ENCODE measurements at places on chromosomes 4 and X.

DNA sequence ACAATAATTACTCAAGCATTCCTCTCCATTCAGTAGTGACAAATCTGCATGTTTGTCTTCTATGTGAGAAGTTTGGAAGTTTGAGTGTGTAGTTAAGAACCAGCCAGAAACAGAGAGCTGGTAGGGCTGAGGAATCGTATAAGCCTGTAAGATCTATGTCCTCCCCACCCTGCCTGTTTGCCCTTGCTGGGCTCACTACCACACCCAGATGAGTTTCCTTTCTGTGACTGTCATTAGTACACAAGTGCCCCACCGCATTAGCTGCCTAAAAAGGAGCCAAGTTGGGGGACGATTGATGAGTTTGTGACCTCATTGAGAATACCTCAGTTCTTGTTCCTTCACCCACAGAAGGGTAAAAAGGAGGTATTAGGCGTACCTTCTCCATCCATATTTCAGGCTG lies 28.3 kb downstream of the DOCK11 start:
- no peak for DNase-seq

- no peak for DNase-seq
Observed at GRCh38 chr4:8112672-8113071, 45.9 kb downstream of the ABLIM2 start.

DNA sequence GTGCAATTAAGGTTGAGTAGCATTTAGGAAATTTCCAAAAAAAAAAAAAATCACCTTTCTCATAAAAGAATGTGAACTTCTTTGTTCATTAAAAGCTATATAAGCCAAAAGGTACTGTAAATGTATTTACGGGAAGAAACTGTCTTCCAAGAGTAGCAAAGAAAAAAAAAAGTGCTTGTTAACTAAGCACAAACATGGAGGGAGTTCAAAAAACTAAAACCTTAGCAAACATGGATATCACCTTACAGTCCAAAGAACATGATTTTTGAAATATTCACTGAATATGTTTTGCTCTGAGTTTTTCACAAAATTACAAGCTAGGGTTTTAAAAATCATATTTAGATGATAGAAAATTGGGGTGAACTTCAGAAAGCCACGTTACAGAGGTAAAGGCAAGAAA lies 217.5 kb downstream of the ADAMTS3 start:
- no peak for DNase-seq

GRCh38 chr4:109079201-109079600 lies 223.3 kb downstream of the COL25A1 start:
- no peak for DNase-seq

DNA sequence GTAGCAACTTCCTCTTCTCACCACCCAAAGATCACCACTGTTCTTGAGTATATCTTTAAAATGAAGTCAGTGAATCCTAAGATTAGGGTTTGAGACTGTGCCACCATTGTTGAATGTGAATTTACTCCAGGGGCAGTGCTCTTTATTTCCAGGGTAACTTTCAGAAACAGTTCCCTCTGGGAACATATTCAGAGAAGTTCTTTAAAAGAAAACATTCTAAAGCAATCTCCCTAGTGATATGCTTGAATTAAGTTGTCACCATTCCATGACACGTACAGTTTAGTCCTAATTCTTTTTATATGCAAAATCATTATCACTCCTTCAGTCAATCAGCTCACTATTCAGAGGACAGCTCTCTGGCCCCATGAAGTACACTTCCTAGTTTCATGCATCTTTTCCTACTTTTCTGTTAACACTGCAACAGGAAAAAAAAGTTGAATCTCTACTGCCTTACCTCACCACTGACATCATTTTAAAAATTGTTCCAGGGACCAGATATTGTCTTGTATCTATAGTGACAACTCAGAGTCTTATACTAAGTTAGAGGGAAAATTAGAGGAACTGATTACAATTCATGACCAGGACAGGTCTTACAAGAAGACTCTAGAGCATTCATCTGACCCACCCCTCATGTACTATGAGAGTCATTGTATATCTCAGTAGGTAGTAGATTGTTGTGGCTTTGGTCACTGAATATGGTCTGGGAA lies 49.8 kb downstream of the PARM1 start:
- no peak for DNase-seq

DNA sequence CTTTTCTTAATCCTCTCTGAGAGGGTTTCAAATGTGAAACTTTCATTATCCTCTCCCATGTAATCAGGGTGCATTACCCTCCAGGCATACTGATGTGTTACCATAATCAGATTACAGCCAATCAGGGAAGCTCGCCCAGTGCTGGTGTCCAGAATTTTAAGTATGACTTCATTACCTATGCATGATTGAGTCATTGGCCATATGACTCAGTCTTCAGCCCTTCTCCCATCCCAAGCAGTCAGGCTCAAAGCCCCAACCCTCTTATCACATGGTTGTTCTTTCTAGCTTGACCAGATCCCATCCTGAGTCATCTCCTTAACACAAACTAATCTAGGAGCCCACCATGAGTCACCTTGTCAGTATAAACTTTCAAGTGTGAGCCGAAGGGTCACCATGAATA lies 1668.1 kb upstream of the AGA start:
- DNase-seq: no peak

DNA sequence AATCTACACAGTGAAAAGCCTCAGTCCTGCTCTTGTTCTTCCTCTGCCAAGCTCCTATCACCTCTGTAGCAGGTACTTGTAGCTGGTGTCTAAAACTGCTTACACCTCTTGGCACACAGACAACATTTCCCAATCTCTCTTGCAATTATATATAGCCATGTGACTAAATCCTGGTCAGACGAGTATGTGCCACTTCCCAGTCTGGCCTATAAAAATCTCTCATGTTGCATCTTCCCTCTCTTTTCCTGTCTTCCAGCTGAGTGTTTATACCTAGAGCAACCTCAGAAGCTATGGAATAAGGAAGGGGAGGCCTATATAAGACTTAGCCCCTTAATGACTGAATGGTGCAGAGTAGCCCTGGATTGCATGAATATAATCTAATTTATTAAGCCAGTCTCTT lies 105.8 kb downstream of the RNF150 start:
- DNase-seq: no peak

GRCh38 chr4:82797040-82797404 lies 1.6 kb downstream of the SCD5 start:
- no peak for DNase-seq

DNA sequence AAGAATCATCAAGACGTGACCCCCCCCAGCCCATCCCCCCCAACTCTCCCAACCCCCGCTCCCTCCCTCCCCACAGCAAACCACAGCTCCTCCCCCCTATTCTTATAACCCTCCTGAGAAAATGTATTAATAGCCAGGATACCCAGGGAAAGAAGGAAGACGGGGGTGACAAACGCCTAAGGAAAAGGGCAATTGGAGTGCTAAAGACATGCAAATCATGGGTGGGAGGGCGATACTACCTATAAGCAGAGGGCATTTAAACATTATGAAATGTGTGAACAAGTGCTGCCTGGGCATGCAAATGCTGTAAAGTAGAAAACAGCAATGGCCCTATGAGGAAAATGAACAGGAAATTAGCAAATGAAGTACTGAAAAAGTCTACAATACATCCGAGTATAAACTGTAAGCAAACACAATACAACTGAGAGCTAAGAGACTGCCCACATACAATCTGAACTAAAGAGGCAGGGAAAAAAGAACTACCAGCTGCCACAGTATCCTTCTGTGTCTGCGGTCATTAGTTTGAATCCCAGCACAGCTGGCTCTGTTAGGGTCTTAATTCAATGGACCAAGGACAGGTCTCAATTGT lies 2.4 kb downstream of the CXXC4 start:
- DNase-seq: no peak

DNA sequence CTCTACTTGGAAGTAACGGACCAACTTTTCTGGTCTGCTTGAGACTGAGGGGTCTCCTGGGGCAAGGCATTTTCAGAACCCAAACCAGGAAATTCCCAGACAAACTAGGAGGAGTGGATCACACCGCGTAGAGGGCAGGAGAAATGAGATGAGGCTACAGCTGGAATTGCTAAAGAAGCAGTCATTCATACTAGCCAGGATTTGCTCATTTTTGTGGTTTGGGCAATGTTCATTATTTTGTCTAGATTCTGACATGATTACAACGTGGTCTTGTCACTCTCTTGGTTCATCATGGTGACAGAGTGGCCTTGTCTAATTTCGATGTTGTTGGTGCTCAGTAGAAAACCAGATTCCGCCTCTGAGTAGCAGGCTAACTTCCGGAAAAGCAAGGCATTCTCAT lies 63.2 kb downstream of the BANK1 start:
- no peak for DNase-seq

- DNase-seq: no peak
Observed at GRCh38 chr4:1204286-1204827, 32.0 kb upstream of the SPON2 start.

- no peak for DNase-seq
Observed at GRCh38 chr4:147928400-147928799, 196.5 kb downstream of the ARHGAP10 start.

GRCh38 chr4:25043548-25043947 lies 12.8 kb upstream of the LGI2 start:
- no peak for DNase-seq

Data from NCI-H1417 treated with DMSO at 0.1 percent for 48 hours (cell line).